Activated CD8-positive, alpha-beta memory T cell treated with anti-CD3 and anti-CD28 coated beads for 4 hours (primary cell): ENCODE measurements at places on chromosomes 5 and 9.

DNA sequence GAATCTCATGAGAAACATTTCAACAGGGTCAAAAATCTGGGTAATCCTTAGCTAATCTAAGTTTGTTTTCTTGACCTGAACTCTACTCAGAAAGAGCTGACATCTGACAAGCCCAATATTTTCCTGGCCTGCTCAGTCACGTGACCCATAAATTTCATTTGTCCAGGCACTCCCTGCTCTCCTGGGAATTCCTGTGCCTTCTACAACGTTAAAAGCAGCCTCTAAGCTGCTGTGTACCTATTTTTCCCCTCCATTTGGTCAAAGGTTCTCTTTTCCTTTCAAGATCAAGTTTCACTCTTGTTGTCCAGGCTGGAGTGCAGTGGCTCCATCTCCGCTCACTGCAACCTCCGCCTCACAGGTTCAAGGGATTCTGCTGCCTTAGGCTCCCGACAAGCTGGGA is 148.8 kb upstream of the ABCA1 start:
- DNase-seq: no peak

- DNase-seq: no peak
Observed at GRCh38 chr9:942805-943580, 33.5 kb upstream of the DMRT3 start.

- no peak for DNase-seq
Observed at GRCh38 chr5:180810959-180811622, 8.5 kb upstream of the MGAT1 start.

- no peak for DNase-seq
Observed at GRCh38 chr5:58544195-58544594, 38.7 kb upstream of the RAB3C start.

GRCh38 chr9:70539526-70539925 is 125.1 kb upstream of the KLF9 start:
- no peak for DNase-seq

GRCh38 chr5:86623785-86624483 is 6.2 kb downstream of the COX7C start:
- no peak for DNase-seq

DNA sequence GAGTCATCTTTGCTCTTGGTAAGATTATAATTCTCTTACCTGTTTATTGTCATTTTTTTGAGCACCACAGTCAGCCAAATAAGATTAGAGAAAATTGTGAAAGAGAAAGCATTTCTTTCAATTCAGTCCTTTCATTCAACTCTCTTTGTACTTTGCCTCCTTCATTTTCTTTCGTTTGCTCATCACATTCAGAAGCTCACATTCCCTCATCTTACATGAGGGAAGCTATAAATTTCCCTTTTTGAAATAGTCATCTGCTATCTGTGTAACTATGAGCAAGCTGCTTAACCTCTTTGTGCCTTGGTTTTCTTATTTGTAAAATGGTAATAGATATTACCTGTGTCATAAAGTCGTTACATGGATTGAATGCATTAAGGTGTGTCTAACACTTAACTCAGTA is 41.4 kb downstream of the PAM start:
- DNase-seq: no peak

DNA sequence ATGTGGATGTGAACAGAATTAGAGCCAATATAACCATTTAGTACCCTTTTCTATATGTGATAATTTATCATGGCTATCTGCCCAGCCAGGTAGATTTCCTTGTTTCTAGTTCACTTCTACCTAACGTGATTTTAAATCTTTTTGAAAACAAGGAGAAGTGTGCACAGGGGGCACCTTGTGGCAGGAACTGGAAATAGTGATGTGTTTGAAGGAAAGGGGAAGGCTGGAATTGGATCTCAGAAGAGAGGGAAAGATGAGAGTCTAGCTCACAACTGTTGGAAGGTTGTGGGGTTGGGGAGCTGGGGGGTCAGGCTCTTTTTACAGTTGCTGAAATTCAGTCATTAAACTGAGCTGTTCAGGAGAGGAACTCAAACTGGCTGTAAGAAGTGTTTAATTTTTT is 219.5 kb downstream of the KCTD16 start:
- no peak for DNase-seq

DNA sequence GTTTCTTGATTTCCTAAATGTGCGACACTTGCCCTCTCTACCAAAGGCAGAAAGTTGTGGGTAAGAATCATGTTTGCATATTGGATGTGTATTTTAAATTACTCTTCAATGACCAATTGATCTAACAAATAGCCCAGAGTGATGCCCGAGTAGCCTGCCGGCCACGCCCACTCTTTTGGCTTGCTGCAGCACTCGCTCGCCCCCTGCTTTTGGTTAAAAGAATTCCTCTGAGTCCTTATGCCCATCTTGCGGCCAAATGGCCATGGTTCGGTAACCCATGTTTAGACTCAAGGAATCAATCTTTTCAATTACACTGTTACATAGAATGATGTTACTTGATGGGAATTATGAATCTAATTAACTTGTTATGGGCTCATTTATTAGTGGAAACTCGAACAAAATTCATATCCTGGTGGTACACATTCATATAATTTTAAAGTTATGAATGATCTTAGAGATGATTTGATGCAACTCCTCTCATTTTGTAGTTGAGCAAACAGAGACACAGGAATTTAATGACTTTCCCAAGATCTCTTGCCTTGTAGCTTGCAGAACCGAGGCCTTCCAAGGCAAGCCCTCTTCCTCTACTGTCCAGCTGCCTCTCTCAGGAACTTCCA is 36.5 kb downstream of the PPIC start:
- DNase-seq: no peak

- no peak for DNase-seq
Observed at GRCh38 chr9:125691869-125692268, 15.1 kb downstream of the MAPKAP1 start.

GRCh38 chr9:4959031-4959430 is 26.0 kb upstream of the JAK2 start:
- no peak for DNase-seq

DNA sequence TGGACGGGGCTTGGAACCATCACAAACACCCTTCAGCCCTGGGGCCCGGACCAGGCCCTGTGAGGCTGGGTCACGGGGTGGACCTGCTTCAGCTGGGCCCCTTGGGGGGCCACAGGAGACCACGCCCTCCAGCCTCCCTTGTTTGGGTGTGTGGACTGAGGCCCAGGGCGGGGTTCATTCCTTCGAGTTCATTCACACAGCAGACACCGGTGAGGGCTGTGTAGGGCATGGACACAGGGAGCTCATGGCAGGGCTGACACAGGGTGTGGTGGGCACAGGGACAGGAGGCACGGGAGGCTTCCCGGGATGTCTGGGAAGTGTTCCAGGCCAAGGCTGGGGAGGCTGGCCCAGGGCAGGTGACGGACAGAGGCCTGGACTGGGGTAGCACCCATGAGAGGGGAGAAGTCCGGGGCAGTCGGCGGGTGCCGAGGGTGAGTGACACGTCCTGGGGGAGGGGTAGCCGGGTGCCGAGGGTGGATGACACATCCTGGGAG is 8.9 kb downstream of the DNLZ start:
- DNase-seq: no peak

GRCh38 chr9:137411260-137411644 is 11.7 kb downstream of the EXD3 start:
- no peak for DNase-seq

DNA sequence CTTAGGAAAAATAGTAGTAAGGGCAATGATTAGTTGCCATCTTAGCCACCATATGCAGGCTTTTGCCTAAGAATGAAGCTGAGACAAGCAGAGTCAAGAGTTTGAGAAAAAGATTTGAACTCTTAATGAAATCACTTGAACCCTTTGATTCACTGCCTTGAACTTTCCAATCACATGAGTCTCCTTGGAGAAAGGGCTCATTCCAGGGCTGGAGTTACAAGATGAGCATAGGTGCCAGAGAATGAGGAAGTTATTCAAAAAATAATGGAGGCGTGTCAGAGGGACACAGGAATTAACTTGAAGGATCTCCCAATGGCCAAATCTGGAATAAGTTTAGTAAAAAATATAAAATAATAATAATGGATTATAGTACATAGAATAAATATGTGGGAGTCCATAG is 35.3 kb downstream of the MAT2B start:
- DNase-seq: no peak

DNA sequence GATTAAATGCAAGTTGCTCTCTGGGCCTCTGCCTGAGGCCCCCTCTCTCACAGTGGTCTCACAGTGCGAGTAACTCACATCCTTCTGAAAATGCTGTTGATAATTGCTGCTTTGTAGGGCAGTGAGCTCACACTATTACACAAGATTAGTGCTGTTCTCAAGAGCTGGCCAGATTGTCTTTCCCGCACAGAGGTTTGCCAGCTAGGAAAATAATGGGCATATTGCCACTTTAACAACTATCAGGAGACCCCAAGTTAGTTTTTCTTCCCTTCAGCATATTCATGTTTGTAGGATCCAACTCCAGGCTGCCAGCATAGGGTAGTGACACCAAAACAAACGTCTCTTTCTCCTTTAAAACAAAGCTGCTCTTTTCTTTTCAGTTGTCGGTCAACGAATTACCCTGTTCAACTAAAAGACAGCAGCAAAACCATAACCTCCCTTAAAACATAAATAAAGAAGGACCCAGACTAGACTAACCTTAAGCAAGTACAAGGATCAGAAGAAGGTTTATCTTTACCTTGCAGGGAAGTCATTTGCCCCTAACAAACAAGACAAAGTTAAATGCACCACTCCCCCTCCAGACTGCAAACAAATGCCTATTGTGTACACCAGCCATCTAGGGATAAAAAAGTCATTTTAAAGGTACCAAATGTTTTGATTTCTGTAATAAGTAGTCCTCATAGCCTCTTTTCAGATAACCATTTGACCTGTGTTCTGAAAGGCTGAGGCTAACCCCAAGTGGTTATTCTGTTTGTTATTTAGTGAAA is 91.4 kb downstream of the VCAN start:
- DNase-seq: no peak

DNA sequence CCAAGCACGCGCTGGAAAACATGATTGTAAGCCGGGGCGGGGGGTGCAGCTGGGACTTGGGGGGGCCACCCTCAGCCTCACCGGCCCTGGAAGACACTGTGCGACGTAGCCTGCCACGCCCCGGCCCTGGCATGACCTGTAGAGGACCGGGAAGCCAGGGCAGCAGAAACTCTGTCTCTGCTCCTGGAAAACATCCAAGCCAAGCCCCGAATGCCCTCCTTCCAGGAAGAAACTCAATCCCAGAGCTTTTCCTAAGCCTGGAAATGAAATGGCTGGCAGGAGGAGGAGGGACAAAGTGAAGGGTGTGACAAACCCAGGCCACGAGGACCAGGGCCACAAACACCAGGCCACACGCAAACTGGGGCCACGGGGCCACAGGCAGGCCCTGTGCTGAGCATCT is 55.4 kb downstream of the KCNT1 start:
- no peak for DNase-seq

GRCh38 chr9:133255371-133256135 is 19.4 kb downstream of the ABO start:
- DNase-seq: no peak

GRCh38 chr9:32735476-32735875 is 47.9 kb upstream of the TMEM215 start:
- DNase-seq: no peak

DNA sequence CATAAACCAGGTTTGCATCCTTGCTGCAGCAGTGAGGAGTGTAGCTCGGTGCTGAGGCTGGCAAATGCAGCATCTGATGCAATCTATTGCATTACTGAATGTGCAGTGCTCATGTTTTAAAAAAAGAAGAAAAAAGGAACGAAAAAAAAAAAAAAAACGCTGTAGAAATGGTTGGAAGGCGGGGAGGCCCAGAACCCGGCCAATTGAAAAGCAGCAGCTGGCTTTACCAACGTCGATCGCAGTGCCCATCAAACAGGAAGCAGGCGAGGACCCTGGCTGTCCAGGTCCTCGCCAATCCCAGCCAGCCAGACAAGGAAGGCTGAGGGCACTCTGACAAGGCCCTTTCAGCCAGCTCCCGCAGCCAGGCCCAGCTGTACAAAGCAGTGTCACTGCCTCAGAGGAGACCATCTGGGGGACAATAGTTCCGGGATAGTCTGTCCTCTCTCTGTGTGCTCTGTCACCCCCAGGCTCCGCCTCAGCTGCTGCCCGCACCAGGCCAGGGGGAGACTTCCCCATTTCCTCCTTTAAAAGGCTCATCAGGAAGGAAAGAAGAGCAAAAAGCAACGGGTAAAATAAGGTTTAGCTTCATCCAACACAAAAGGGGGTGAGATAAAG is 21.8 kb upstream of the CPEB4 start:
- DNase-seq: no peak

DNA sequence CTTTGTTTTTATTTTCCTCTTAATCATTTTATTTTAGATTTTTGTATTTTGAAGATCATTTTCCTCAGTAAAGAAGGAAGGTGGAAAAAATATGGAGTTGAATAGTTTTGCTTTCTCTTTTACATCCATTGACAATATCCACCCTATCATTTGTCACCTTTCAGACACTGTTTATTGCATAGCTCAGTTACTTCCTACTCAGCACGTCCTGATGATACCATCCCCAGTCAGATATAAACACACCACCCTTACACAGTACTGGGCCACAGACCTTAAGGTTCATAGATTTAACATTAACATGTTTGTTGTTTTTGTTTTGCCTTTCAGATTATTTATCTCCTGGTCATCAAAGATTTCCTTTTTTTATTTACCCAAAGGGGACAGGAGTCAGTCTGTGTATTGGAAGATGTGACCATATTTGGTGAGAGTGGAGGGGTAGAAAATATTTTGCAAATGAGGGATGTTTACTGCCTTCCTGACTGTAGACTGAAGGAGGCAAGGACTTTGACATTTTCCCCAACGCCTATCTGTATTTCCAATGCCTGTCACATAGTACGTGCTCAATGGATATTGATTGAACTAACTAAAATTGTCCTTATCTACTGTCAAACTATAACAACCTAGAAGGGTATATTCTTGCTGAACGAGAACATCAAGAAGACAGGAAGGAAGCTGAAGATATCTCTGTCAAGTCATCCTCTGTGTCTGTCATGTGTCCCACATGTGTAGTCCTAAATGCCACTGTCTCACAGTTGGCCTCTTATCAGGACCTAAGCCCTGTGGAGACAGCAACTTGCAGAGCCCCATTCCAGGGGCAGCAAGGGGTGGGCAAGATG is 15.6 kb downstream of the STX17 start:
- no peak for DNase-seq

- DNase-seq: no peak
Observed at GRCh38 chr9:122364783-122365150, 6.1 kb upstream of the PTGS1 start.

- no peak for DNase-seq
Observed at GRCh38 chr5:147748590-147748989, 33.9 kb downstream of the JAKMIP2 start.

DNA sequence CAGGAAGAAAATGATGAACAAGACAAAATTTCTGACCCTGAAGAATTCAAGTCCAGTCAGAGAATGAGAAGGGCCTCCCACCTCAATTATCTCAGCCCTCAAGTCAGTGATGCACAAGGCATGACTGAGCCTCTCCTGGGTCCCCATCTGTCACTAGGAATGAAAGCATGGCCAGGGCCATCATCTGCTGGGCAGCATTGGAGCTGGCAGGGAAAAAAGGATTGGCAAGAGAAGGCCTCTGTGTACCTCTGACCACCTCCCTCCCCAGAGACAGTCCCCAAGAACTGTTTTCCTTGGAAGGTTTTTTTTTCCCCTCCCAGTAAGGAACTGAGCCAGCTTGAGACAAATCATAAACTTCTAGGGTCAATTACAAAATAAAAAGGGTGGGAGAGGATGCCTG is 76.7 kb downstream of the KLHL3 start:
- no peak for DNase-seq

GRCh38 chr5:41637424-41637823 is 127.0 kb upstream of the PLCXD3 start:
- DNase-seq: no peak
